GF-D8 (cell line): ENCODE measurements at places on chromosomes 6 and 20.

DNA sequence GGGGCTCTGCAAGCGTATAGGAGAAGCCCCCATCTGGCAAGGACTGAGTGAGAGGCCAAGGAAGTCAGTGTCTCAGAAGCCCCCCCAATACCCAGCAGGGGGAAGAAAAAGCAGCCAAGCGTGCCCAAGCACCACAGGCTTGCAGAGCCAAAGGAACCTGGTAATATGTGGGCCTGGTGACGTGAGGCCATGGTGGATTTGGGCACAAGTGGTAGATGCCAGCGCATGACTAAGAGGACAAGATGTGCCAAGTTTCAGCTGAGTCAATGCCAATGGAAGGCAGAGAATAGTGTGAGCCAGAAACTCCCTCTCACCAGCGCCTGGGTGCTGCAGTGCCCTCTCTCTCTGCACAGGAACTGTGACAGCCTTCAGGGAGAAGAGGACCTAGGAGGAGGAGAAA is 110.0 kb downstream of the QRSL1 start:
- no peak for DNase-seq

DNA sequence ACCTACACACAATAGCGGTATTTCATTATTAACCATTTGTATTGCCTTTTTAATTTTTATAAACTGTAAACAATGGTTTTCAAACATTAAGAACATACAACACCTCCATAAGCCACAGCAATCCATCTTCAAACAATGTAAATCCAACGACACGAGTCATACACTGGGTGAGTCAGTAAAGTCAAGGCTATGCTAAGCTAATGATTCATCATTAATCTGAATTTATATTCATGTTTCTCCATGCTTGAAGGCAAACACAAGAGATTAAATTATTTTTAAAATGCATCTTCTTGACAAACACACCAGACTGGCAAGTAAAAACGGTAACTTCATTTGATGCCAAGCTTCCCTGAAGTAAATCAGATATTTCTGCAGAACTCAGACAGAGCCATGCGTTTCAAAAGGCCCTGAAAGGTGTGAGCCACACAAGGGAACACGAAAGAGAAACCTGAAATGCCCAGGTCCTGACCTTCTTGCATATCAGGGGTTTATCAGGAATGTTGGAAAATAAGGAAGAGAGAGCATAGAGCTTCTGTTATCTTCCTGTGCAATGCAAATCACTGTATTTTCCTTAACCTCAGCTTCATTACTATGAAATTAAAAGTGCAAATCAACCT is 162.5 kb downstream of the ALDH8A1 start:
- DNase-seq = no peak

- DNase-seq = no peak
Observed at GRCh38 chr6:35382015-35382414, 39.7 kb downstream of the PPARD start.

GRCh38 chr6:47536816-47537401 is 59.3 kb downstream of the CD2AP start:
- DNase-seq = no peak

GRCh38 chr6:155604991-155605390 is 149.4 kb upstream of the NOX3 start:
- DNase-seq = no peak

DNA sequence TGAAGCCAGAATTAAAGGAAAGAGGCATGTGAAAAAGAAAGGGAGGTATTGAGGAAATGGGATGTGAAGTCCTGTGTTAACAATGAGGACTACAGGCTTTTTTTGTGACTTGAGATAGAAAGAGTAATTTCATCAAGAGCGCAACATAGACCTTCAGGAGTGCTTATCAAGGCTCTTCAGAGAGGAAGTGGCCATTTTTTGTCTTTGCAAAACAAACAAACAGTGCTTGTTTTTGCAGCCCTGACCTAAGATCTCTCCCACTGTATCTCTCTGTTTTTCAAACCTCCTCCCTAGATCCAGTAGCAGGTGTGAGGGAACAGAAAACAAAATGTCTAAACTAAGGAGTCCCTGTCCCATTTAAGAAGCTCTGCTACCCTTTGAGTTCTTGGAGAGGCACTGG is 710.3 kb upstream of the MARCKS start:
- DNase-seq = no peak

GRCh38 chr6:28751514-28751913 is 172.3 kb downstream of the TRIM27 start:
- DNase-seq = no peak

- no peak for DNase-seq
Observed at GRCh38 chr6:88220493-88220892, 54.3 kb upstream of the CNR1 start.

DNA sequence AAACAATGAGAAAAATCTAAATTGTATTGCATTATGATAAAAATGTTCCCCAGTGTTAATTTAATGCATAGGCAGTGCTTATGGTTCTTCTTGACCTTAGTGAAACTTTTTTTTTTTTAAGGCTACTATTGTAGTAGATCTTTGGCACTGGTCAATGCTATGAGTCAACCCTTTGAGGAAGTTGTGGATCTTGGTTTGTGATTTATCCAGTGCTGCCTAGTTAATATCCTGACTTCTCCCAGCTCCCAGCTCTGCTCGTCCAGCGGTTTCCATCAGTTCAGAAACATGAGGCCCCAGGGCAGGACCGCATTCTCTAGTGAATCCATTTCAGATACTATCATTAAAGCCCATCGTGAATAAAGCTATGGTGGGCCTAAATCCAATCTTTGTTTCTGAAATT is 364.5 kb upstream of the JARID2 start:
- DNase-seq = no peak

DNA sequence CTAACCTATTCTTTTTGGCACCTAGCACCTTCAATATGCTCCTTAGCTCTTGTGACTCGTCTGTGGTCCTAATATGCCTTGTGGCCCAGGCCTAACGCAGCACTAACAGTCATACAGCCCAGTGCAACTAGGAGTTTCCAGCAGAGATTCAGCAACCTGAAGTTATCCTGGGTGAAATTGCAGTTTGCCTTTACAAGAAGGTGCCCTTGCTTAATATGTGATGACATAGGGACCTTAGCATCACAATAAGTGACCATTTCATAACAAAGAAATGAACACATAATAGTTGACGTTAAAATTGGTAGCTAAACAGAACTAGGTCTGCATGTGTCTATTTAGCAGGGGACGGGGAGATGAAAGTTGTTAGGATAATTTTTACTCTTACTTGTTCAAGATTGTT is 10.1 kb downstream of the FIG4 start:
- no peak for DNase-seq

GRCh38 chr6:170294298-170294730 is 3.4 kb upstream of the DLL1 start:
- DNase-seq = no peak

DNA sequence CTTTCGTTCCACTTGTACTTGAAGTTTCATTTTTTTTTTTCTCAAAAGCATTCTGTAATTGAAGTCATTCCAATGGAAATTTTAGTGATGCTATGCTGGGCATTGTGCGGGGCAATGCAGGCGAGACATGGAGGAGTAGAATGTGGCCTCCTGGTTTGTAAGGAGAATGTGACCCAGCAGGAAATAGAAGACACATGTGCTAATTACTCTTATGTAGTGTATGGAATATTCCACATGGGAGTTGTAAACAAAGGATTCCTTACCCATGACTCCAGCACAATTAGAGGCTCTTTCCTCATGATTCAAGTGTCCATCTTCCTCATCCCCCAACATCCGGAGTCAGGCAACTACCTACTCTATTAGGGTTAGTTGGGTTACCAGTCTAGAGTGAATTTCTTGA is 14.9 kb upstream of the RFPL4B start:
- no peak for DNase-seq

- DNase-seq = no peak
Observed at GRCh38 chr6:105080279-105080678, 99.5 kb downstream of the POPDC3 start.

GRCh38 chr6:47977314-47977713 is 133.7 kb downstream of the PTCHD4 start:
- DNase-seq = no peak

DNA sequence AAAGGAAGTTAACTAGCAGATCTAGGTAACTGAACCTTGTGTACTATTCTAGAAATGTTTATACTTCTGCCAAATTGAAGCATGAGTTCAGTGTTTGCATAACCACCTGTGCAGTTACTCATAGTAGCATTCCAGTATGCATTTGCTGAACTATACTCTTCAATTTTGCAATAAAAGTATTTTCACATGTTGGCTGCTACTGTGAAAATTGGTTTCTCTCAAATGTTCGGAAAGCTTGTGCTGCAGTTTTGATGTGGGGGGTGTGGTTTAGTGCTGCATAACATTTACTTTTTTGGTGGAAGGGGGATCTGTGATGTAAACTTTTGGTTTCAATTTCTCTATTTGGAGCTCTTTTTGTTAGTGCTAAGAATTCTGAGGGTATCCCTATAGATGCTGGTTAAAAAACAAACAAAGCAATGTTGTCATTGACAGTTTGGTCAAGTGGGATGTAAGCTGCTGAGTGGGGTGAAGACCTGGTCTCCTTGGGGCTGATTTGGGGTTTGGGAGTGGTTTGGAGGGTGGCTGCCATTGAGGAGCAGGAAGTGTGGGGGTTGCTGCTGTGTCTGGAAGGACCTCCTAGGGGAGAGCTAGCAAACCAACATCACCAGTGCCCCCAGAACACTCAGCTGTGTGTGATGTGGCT is 87.8 kb downstream of the CARMIL1 start:
- DNase-seq = no peak

GRCh38 chr20:58808271-58809046 is 42.2 kb downstream of the GNAS-AS1 start:
- no peak for DNase-seq

DNA sequence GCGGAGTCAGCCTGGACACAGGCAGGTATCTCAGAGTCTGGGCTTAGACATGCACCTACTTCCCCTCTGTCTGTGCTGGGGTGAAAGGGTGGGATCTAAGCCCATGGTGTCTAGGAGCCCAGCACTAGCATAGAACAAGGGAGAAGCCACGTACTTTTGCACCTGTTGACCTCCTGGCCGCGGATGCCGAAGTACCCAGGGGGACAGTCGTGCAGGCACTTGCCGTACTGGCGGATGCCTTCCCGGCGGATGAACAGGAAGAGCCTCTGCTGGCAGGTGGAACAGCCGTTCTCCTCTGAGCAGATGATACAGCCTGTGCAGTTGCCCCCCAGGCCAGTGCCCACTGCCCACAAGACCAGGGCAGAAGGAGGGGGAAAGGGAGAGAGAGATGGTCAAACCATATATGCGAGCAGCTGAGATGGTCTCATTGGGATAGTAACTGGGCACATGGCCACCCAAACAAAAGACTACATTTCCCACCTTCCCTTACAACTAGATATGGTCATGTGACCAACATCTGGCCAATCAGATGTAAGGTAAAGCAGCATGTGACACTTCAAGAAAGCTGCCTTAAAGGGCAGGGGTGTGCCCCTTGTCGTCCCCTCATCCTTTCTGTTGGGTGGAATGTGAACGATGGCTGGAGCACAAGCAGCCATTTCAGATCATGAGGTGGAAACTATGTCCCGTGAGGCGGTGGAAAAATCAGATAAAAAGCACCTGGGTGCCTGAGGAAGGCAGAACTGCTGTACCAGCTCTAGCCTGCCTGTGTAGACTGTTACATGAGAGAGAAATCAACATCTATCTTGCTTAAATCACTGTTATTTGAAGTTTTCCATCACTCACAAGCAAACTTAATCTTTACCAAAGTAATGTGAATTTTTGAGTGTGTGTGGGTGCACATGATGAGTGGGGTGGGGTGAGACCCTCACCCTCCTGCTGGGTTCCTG is 34.0 kb downstream of the RSPO4 start:
- DNase-seq = no peak

DNA sequence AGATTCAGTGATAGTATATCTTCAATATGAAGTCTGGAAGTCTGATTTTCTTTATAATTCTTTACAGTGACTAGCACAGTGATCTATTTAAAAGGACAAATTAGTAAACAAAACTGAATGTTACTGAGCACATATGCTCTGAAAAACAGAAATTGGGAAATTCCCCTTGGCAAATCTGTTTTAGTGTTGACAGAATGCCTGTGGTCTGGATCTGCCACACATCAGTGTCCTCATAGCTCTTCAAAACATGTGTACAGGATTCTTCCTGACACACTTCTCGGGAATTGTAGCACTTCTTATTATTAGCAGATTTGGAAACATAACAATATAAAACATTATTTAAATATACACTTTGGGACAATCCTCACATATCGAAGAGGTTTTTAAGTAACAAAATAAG is 354.3 kb downstream of the COL12A1 start:
- no peak for DNase-seq

DNA sequence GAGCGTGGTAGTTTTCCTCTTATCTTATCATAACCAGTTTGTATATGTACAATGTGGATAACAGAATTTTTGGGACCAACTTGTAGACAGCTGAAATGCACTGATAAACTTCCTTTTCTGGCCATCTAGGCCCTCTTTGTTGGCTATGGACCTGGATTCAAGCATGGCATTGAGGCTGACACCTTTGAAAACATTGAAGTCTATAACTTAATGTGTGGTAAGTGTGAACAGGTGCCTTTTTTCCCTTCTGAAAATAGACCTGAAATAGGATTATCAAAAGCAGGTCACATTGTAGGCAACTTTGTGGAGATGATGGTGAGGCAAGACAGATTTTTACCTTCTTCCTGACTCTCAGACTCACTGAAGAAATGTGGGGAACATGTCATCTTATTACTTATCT is 67.8 kb downstream of the ENPP1 start:
- no peak for DNase-seq

DNA sequence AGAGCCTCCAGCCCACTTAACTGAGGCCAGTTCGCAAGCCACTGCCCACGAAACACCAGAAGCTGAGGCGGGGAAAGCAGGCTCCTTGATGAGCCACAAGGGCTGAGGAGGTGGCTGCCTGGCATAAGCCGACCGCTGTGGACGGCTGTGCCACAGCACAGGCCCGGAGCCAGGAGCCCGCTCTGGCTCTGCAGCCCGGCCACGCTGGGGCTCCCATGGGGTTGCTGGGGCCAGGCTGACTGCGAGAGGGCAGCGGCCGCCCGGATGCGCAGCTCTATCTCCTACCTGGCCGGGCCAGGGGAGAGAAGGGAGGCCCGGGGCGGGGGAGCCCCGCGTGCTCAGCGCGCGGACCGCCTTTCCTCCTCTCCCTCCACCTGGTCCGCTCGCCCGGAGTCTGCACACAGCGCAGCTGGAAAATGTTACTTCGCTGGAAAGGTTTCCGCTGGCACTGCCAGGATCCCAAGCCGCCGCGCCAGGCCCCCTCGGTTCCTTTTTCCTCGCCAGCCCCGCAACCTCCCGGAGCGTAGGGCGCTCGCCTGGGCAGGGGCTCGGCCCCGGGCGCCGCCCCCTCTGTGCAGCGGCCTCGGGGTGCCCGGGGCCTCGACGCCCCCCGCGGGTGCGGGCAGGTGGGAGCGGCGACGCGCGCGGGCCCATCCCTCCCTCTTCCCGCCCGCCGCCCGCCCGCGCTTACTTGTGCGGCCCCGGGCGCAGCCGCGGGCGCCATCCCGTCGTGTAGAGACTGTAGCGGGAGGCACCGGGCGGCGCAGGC is 657 bp downstream of the EMILIN3 start:
- DNase-seq = no peak

GRCh38 chr20:52004018-52004417 is 187.6 kb downstream of the ZFP64 start:
- DNase-seq = no peak

GRCh38 chr6:89830170-89830809 is 610 bp downstream of the CASP8AP2 start:
- DNase-seq = no peak
